ENCODE measurements at places on chromosomes 12 and 14. TPM values are rescaled to one million over a fixed set of nuclear protein-coding genes. Genes with fewer than 3 reads are reported as not detected.

Gene SPTB
- total RNA-seq = 0.52 TPM

Gene ABCB9
- 4.3 TPM for total RNA-seq

Gene METTL25
- total RNA-seq = 12.8 TPM

Gene KIF21A
- 24.6 TPM for total RNA-seq

Gene ATL1
- total RNA-seq = 11.9 TPM

Gene SSPN
- 13.5 TPM for total RNA-seq

Gene EFS
- total RNA-seq = 1.1 TPM

Gene ZNF219
- 79.6 TPM for total RNA-seq

Gene TMTC2
- 12.2 TPM for total RNA-seq

Gene AICDA
- total RNA-seq = not detected

Gene CLEC4C
- not detected for total RNA-seq

Gene NKX2-1
- 0.32 TPM for total RNA-seq

Gene RPL10L
- 5.2 TPM for total RNA-seq

Gene NAV3
- total RNA-seq = 0.72 TPM

Gene NEUROD4
- not detected for total RNA-seq

Gene OTOGL
- 0.27 TPM for total RNA-seq

Gene LRTM2
- not detected for total RNA-seq

Gene SOAT2
- not detected for total RNA-seq

Gene LRRK2
- 4.1 TPM for total RNA-seq

Gene CFAP54
- 0.32 TPM for total RNA-seq

Gene OTUB2
- total RNA-seq = 2.7 TPM

Gene OVCH1
- total RNA-seq = not detected

Gene SLC25A21
- 0.77 TPM for total RNA-seq

Gene C12orf43
- 18.3 TPM for total RNA-seq

Gene RASAL1
- 10.2 TPM for total RNA-seq

Gene ADAM20
- 0.35 TPM for total RNA-seq

Measured in colonic mucosa (tissue), 4 donors.